Activated gamma-delta T cell treated with anti-CD3 and anti-CD28 coated beads, Interleukin-2, amount 50 U/mL, for 16 hours (primary cell): ENCODE measurements at places on chromosomes 1 and 21.

- DNase-seq, result no peak
Measured at GRCh38 chr1:219847215-219847855, 81.0 kb downstream of the SLC30A10 start.

- DNase-seq, result no peak
Measured at GRCh38 chr1:20224546-20224945, 38.2 kb upstream of the PLA2G2C start.

DNA sequence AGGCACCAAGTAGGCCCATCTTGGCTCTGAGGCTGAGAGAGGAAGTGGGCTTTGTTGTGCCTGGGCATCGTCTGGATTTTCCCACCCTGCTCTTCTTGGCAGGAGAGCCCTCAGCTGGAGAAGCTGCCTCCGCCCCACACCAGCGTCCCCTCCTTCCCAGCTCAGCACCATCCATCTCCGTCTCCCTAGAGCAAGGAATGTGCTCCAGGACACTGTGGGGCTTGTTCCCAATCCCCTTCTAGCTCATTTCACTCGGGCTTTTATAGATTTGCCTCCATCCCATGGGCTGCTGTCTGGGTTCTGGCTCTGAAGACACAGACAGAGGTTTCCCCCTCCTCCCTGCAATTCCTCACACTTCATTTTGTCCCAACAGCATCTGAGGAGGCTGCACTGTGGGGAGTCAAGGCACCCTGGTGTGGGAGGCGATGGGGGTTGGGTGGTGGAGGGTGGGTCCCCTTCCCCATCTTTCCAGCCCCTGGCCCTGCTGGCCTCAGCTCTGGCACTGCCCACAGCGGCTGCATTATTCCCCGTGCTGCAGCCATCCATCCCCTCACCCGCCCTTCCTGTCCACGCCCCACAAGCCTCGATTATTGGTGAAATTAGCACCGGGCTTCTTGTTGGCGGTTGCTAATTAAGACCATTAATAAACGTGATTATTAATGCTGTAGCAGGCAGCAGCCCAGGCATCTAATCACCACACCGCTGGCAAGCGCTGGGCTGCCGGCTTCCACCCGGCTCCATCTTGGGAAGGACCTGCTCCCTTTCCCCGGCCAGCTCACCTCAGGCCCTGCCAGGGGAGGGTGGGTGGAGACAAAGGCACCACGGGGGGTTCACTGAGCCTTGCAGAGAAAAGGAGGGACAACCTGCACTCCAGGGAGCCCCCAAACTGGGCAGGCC lies 21.7 kb downstream of the RHBG start:
- no peak for DNase-seq

- DNase-seq, result peak; percentile 31
Measured at GRCh38 chr1:11654137-11654938, at the start of the genes FBXO2 and FBXO44. Gene FBXO2, minus strand, starts transcription at chr1:11654429. Its CDS starts 89 bp downstream, at chr1:11654340. Gene FBXO44, plus strand, starts transcription at chr1:11654877. Its CDS starts 959 bp downstream, at chr1:11655836.

DNA sequence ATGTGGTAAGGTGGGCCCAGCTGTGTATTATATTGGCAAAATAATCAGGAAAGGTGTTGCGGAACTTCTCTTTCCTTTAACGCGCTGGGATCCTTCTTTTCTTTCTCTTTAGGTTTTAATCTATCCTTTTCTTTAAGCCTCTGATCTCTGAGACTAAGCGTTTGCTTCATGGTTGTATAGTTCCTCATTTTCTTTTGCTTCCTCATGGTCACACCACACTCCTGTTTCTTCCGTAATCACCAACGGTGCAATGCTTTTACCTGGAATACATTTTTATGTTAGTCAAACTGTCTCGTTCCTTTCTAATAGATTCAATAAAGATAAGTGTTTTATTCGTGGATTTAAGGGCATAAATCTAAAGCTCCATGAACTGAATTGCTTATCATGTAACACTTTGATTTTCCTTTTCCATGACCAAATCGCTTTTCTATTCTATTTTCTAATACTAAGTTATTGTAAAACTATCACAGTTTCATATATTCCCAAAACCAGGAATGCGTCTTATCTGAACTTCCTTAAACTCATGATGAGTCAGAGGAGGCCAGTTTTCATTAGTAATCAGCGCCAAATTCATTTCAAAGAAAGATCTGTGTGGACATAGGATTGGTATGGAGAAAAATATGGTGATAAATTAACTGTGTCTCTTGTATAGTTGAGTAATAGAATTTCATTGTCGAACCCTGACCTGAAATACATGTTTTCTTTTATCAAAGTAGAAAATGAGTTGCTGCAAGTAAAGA lies 12.2 kb downstream of the SDCCAG8 start:
- DNase-seq, result no peak
